HL-60 (cell line): ENCODE measurements at places on chromosomes 7 and 10.

DNA sequence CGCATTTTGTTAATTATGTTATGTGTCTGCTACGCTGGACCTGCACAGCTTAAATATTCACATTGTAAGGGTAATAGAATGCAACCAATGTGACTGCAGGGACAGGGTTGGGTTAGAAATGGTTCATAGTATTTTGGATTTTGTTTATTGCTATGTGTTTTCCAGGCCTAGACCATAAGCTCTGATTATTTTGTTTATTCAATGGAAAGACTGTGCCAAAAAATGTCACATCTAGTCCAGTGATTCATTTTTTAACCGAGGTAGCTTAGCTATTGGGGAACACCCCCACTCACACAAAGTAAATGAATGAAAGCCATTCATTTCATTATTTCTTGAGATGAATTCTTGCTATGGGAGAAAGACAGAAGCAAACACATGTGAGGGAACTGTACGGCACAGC lies 516.5 kb upstream of the ANKRD30A start:
- DNase-seq, result no peak

DNA sequence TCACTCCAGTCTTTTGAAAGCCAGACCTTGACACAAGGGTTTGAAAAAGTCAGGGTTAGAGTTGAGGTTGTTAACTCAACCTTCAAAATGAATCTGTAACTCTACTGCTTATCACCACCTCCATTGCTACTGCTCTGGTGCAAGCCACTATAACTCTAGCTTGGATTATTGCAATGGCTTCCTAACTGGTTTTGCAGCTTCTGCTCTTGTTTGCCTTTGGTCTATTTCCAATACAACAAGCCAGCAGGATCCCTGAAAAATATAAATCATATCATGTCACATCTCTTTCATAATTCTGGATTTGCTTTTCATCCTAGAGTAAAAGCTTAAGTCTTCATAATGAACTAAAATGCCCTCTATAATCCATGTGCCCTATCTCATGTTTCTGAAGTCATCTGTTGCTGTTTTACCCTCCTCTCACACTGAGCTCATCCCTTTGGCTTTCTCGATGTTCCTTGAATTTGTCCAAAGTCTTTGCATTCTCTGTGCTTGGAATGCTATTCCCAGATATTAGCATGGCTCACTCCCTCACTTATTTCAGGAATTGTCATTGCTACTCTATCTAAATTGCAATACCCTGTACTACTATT lies 10.9 kb downstream of the TAS2R60 start:
- DNase-seq, result no peak

DNA sequence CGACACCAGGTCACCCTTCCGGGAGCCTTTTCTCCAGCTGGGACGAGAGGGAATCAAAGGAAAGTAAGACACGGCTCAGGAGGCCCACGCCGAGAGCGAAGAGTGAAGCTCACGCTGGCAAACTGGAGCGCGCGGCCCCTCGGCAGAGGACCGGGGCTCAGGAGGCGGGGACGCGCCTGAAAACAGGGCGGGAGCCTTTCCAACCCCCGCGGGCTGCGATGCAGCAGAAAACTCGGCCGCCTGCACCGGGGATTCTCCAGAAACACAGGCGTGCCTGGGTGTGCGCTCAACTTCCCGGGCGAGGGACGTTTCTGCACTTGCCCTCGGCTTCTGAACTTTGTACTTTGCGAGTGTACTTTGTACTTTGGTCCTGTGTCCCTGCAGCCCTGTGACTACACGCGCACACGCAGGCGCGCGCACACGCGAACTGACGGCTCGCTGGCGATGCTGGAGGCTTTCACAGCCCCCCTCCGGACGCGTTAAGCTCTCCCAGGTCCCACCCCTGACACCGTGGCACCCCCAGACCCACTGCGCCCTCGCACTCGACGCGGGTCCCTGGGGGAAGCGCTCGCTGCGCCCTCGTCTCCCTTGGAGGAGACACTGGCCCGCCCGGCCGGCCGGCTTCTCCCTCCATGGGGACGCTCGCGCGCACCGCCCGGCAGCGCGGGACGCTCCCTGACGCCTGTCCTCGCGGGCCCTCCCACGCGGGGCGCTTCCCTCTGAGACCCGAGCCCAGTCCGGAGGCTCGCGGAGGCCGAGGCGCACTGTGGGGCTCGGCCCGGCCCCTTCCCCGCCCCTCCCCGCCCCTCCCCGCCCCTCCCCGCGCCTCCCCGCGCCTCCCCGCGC lies 588 bp upstream of the PAOX start:
- DNase-seq, result peak; percentile 74

- DNase-seq, result no peak
These were observed 120.9 kb downstream of the BUB3 start for GRCh38 chr10:123275136-123275564.

DNA sequence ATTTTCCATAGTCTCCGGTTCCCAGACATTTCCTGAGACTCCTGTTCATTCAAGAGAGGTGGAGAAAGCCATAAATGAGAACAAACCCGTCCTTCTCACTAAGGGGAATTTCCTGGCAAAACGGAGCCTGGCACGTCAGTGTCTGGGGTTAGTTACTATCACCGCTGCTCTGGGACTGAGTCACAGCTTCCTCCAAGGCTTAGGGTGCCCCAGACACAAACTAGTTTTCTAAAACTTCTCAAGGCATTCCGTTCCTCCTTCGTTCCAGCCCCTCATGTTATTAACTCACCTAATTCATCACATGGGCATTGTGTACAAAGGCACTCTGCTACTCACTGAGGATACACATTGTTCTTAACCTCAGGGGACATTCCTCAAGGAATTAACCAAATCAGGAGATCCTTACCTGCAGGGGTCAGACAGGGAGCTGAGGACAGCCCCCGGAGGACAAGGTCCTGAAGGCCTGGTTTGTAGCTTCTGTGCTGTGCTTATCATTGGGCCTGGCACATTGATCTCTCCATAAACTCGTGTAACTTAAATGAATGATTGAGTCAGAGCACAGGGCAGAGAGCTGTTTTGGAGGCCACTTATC lies 103.0 kb upstream of the KLF6 start:
- no peak for DNase-seq

DNA sequence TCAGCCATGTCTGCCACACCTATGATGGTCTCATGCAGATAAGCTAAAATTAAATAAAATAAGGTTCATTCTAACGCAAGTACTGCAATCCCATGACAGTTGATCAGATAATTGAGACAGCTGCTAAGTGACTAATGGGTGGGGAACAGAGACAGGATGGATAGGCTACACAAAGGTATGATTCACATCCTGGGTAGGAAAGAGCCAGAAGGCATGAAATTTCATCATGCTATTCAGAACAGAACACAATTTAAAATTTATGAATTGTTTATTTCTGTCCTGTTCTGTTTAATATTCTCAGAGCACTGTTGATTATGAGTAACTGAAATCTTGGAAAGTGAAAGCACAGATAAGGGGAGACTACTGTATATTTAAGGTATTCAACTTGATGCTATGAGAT lies 381.8 kb upstream of the SORCS1 start:
- DNase-seq, result peak; percentile 4

- peak; percentile 3 for DNase-seq
These were observed 258.0 kb upstream of the PRKCQ start for GRCh38 chr10:6838118-6838517.

DNA sequence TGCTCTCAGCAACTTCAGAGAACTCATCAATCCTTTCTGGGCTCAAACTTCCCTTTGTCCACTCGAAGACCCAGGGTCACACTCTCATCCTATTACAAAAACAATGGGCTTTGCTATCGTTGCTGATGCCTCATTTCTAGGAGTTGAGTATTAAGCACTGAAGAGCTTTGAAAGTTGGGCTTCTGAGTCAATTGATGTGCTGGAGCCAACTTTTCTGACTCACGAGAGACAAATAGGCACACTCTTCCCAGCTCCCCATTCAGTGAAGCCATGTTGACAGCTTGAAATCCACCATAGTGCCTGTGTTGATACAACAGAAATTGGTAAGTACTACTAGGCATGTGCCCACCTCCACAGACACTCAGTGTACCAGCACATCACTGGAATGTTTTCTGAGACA lies 97.5 kb upstream of the PRSS58 start:
- no peak for DNase-seq

GRCh38 chr7:132141109-132141508 lies 435.2 kb downstream of the PLXNA4 start:
- DNase-seq, result no peak

GRCh38 chr7:16630654-16631053 lies 14.9 kb downstream of the ANKMY2 start:
- DNase-seq, result no peak

DNA sequence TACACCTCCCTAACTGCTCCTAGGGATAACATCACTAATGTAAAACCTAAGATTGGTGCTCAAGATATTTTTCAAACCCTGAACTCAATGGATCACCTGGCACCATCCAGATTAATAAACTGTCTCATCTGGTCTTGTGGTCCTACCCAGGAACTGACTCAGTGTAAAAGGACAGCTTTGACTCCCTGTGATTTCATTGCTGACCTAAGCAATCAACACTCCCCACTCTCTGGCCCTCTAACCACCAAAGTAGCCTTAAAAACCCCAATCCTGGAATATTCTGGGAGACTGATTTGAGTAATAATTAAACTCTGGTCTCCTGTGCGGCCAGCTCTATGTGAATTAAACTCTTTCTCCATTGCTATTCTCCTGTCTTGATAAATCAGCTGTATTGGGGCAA lies 6.2 kb upstream of the USP54 start:
- no peak for DNase-seq

- DNase-seq, result no peak
These were observed 60.7 kb downstream of the ZRANB1 start for GRCh38 chr10:125002423-125003145.

- DNase-seq, result no peak
These were observed 80.0 kb downstream of the EEPD1 start for GRCh38 chr7:36232971-36233550.

- no peak for DNase-seq
These were observed 160.8 kb downstream of the CREB5 start for GRCh38 chr7:28573059-28573553.

DNA sequence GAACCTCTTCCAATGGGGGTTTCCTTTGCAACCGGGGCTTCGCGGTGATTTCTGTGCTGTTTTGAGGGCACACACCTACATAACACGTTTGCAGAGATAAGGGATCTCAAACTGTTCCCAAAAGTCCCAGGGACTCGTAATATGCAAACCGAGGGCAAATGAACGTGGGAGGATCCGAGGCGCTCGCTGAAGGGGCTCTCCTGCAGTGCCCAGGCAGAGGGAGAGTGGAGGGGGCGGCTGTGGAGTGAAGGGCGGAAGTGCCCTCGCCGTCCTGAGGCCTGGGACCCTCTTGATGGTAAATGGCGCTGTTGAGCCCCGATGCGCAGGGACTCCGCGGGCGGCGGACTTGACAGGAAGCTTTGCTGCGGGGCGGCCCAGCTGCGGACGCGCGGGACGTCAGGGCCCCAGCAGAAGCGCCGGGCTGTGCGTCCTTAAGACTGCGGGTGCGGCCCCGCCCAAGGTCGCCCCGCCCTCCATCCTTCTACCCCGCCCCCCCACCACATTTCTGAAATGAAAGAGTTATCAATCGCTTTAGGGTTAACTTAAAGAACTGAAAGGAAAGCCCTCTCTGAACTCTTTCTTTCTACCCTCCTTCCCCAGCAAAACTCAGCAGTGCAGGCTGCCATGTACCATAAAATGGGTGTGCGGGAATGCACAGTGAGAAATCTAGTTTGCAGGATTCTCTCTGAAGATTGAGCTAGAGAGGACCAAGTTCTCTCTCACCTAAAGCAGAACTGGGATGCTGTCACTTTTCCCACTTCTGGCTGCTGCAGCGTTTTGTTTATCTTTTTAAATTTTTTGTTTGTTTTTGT lies 151.8 kb upstream of the YAE1 start:
- DNase-seq, result peak; percentile 4

- no peak for DNase-seq
These were observed 404.3 kb upstream of the KLF6 start for GRCh38 chr10:4189281-4189680.

GRCh38 chr7:78055001-78055573 lies 256.5 kb downstream of the PHTF2 start:
- no peak for DNase-seq

GRCh38 chr7:141685285-141686023 lies 16.5 kb downstream of the DENND11 start:
- no peak for DNase-seq

DNA sequence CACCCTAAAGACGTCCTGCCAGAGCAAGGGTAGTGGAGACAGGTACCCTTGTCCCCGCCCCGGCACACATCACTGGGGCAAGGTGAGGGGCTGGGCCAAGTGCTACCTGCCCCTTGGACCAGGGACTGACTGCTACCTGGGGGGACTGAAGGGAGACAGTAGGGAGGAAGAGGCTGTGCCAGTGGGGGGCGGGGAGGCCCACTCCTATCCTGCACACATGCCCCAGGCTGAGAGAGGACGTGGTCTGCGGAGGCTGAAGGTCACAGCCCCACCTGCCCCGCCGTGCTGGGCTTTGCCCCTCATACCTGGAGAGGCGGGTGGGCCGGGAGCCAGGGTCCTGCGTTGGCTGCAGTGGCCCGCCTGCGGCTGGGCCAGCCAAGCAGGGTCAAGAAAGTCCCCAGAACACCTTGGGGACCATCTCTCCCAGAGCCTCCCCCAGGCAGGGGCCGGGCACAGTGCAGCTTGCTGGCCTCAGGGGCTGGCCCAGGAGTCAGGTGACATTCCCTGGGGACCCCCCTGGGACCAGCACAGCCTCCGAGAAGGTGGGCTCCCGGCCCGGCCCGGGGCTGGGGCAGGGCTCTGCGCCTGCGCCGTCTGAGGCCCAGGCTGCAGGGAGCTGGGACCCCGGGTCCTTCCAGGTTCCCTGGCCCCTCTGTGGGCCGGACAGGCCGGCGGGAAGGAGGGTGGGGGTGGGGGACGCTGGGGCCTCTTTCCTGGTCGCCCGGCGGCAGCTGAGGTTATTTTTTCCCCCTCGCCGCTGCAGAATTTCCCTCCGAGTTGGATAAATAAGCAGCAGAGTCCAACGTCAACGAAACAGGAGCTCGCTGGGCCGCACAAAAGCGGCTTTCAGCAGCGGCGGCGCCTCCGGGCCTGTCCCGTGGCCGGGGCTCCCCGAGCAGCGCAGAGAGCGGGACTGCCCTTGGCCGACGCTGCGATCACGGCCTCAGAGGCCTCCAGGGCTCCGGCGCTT lies 9.8 kb upstream of the FZD9 start:
- no peak for DNase-seq

DNA sequence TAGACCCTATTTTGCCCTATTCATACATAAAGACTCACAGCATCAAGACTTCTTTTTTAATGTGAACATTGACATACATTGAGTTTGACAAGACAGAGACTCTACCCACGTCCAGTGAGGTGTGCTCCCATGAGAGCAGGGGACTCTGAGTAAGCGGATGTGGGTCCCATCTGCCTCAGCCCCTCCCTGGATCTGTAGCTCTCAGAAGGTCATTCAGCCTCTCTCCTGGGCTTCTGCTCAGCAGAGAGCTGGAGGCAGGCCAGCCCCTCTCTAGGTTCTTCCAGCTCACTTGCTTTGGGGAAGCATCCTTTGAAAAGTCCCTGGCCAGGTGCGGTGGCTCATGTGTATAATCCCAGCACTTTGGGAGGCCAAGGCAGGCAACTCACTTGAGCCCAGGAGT lies 146.9 kb upstream of the ZMIZ1 start:
- no peak for DNase-seq
